ENCODE measurements at places on chromosomes 6 and 20. TPM values are rescaled to one million over a fixed set of nuclear protein-coding genes. Genes with fewer than 3 reads are reported as not detected.

DNA sequence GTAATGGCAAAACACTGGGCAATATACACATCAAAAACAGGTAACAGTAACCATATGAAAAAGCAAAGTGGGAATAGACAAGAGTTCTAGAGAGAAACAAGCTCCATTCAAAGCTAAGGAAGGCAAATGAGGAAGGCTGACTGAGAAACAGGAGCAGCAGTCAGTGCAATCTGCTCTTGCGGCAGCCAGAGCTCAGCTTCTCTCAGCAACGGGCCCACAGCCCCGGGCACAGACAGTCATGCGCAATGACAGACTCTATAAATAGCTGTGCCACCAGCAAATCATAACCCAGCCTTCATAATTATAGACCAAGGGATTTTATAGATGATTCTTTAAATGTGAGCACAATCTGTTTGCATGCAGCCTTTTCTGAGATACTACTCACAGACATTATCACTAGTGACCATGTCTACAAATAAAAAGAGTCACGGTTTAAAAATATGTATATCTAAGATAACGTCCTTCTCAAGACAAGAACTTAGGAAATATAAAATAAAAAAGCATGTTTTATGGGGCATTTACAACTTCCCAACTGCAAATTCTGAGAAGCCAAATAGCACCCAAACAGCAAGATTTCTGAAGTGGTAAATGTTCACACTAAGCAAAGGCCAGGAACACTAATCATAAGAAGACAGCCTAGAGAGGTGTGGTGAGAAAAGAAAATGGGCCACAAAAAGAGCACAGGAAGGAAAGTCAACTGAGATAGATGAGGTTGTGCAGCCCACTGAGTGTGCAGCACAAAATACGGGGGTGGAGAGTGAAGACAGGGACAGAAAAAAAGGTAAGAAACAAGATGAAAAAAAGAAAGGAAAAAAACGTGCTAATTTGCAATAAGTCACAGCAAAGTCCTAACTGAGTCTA lies 39.9 kb upstream of the BEND6 start:
- H3K36me3 ChIP-seq: no peaks in the 10 kb centered on the region
- H3K4me3 ChIP-seq: no peak overlapping the region
- no peak for DNase-seq
- H3K4me1 ChIP-seq: no peaks in the 10 kb centered on the region
- no peak overlapping the region for H3K27ac ChIP-seq
- no peaks in the 10 kb centered on the region for H3K27me3 ChIP-seq

DNA sequence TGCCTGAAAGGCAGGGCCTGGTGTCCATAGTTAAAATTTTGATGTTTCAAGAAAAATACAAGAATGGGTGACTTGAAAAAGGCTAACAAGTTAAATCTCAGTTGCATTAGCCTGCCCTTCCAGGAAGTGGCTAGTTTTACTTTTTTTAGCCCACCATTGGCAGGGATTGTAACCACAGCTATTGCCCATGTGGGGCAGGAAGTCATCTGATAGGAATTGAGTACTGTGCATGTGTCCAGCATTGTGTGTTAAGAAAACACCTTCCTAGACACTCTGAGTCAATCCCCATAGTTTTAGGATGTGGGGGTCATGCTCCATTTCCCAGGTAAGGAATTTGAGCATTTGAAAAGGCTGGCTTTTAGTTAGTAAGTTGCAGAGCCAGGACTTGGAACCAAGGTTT lies 26.9 kb downstream of the LYRM2 start:
- DNase-seq: no peak
- no peaks in the 10 kb centered on the region for H3K36me3 ChIP-seq
- H3K4me3 ChIP-seq: no peak overlapping the region
- no peaks in the 10 kb centered on the region for H3K4me1 ChIP-seq
- no peaks in the 10 kb centered on the region for H3K27me3 ChIP-seq
- H3K27ac ChIP-seq: no peak overlapping the region

DNA sequence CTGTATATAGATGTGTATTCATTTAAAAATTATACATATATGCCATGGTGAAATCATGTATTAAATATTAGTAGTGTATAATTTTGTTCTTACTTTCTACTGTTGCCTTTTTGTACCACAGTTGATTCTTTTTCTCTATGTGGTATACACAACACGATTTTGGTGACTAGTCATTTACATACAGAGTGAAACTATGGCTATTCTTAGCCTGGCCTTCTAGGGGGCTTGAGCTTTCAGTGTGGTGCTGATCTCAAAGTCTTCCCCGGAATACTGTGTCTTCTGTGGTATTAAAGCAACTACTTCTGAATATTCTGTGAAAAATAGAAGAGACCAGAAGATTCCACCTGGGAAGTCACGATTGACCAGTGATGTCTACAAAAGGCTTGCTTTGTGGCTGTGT lies 301.9 kb downstream of the UTRN start:
- H3K4me1 ChIP-seq: peaks cover 34% of the 10 kb centered on the region
- no peak overlapping the region for H3K4me3 ChIP-seq
- no peak overlapping the region for H3K27ac ChIP-seq
- H3K36me3 ChIP-seq: no peaks in the 10 kb centered on the region
- DNase-seq: no peak

DNA sequence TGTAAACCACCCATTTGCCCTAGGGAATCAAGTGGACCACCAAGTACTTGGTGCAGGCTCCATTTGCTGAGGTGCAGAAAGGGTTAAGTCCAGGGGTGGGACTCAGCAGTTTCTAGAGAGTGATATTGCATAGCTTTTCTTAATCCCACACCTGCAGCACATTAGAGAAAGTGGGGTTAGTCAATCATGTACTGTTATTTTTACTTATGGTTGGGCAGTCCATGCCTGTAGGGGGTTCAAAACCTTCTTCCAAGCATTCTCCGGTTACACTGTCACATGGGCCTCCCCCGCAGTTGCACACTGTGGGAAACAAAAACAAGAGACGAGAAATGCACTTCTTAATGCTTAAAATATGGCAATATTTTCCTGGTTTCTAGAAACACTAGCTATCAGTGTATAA lies 65.5 kb downstream of the LAMA4 start:
- no peaks in the 10 kb centered on the region for H3K4me1 ChIP-seq
- no peak overlapping the region for H3K27ac ChIP-seq
- no peaks in the 10 kb centered on the region for H3K36me3 ChIP-seq
- DNase-seq: no peak

GRCh38 chr6:134172706-134173365 lies 120.4 kb upstream of the SLC2A12 start:
- H3K4me1 ChIP-seq: peaks cover 22% of the 10 kb centered on the region
- no peaks in the 10 kb centered on the region for H3K27me3 ChIP-seq

- no peak overlapping the region for H3K4me3 ChIP-seq
- H3K36me3 ChIP-seq: no peaks in the 10 kb centered on the region
- no peaks in the 10 kb centered on the region for H3K4me1 ChIP-seq
- H3K27ac ChIP-seq: no peak overlapping the region
- no peak for DNase-seq
Observed at GRCh38 chr6:159908535-159908934, 17.7 kb downstream of the MAS1 start.

DNA sequence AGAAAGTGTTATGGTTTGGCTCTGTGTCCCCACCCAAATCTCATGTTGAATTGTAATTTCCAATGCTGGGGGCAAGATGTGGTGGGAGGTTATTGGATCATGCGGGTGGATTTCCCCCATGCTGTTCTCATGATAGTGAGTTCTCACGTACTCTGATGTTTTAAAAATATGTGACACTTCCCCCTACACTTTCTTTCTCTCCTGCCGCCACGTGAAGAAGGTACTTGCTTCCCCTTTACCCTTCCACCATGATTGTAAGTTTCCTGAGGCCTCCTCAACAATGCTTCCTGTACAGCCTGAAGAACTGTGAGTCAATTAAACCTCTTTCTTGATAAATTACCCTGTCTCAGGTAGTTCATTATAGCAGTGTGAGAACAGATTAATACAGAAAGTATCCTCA lies 150.8 kb downstream of the TMEM200A start:
- no peak overlapping the region for H3K27ac ChIP-seq
- no peaks in the 10 kb centered on the region for H3K27me3 ChIP-seq
- no peak overlapping the region for H3K4me3 ChIP-seq
- DNase-seq: no peak
- no peaks in the 10 kb centered on the region for H3K36me3 ChIP-seq
- H3K4me1 ChIP-seq: no peaks in the 10 kb centered on the region

GRCh38 chr20:14522595-14522994 lies 185.2 kb upstream of the FLRT3 start:
- no peaks in the 10 kb centered on the region for H3K4me1 ChIP-seq
- H3K36me3 ChIP-seq: no peaks in the 10 kb centered on the region
- no peak for DNase-seq
- H3K27me3 ChIP-seq: no peaks in the 10 kb centered on the region

GRCh38 chr20:45090481-45090880 lies 10.4 kb downstream of the KCNS1 start:
- peaks cover 2% of the 10 kb centered on the region for H3K4me1 ChIP-seq
- no peaks in the 10 kb centered on the region for H3K27me3 ChIP-seq
- no peak for DNase-seq

DNA sequence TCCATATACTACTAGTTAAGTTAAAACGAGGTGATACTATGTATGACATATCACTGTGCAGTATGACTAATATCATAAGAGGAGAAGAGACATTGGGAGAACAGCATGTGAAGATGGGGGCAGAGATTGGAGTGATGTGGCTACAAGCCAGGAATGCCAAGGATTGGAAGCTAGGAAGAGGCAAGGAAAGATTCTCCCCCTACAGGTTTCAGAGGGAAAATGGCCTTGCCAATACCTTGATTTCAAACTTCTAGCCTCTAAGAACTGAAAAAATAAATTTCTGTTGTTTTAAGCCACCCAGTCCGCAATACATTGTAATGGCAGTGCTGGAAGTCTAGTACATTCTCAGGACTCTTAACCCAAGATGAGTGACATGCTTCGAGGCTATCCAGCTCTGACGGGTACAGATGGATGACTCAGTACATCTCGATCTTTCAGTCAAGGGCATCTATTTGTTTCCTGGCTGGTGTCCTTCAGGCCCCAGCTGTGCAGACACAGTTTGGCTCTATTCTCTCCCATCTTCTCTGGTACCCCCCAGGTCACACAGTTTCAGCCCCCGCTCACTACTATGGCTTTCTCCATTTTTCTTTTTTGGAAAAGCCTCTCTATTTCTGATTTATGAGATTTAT lies 55.5 kb upstream of the THEMIS start:
- no peaks in the 10 kb centered on the region for H3K27me3 ChIP-seq
- H3K4me1 ChIP-seq: no peaks in the 10 kb centered on the region
- no peak overlapping the region for H3K27ac ChIP-seq
- no peak for DNase-seq

- no peaks in the 10 kb centered on the region for H3K4me1 ChIP-seq
- H3K4me3 ChIP-seq: no peak overlapping the region
- H3K27me3 ChIP-seq: no peaks in the 10 kb centered on the region
- no peak overlapping the region for H3K27ac ChIP-seq
- no peak for DNase-seq
Observed at GRCh38 chr6:64590965-64591675, 955.5 kb downstream of the PHF3 start.

GRCh38 chr6:33534702-33535101 lies 45.4 kb downstream of the BAK1 start:
- no peak overlapping the region for H3K27ac ChIP-seq
- no peak for DNase-seq
- H3K4me1 ChIP-seq: no peaks in the 10 kb centered on the region
- H3K27me3 ChIP-seq: no peaks in the 10 kb centered on the region
- H3K36me3 ChIP-seq: no peaks in the 10 kb centered on the region
- no peak overlapping the region for H3K4me3 ChIP-seq

DNA sequence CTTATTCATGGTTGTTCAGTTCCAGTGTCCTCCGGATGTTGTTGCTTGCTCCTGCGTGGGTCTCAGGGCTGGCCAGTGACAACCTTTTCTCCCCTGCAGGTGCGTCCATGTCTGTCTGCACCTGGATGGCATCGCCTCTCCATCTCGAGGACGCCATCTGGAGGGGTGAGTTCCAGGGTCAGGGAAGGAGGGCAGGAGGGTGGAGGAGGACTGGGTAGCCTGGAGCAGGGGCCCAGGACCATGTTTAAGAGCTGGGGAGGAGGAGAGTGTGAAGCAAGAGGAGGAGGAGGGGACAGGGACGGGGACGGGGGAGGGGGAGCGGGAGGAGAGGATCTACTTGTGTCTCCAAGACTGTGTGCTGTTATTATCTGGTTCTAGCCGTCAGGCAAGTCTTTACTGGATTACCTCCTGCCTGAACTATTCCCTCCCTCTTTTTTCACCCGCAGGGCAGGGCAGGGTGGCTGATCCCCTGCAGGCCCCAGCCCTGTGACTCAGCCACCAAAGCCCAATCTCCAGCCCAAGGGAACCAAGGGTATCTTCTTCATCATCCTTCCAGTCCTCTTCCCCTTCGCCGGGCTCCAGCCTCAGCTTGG lies 32.2 kb upstream of the TULP1 start:
- no peaks in the 10 kb centered on the region for H3K4me1 ChIP-seq
- H3K27ac ChIP-seq: no peak overlapping the region
- H3K4me3 ChIP-seq: no peak overlapping the region
- no peaks in the 10 kb centered on the region for H3K36me3 ChIP-seq
- H3K27me3 ChIP-seq: no peaks in the 10 kb centered on the region

GRCh38 chr6:122459240-122459639 lies 12.4 kb downstream of the SERINC1 start:
- no peak overlapping the region for H3K27ac ChIP-seq
- no peaks in the 10 kb centered on the region for H3K27me3 ChIP-seq
- H3K4me3 ChIP-seq: no peak overlapping the region
- peaks cover 18% of the 10 kb centered on the region for H3K36me3 ChIP-seq
- no peak for DNase-seq

- no peak within 1 kb of the TSS for H3K27ac ChIP-seq
- H3K36me3 ChIP-seq: no peaks in the 10 kb centered on the region
- no peak for DNase-seq
- peaks cover 8% of the 10 kb centered on the region for H3K4me1 ChIP-seq
Observed at GRCh38 chr6:31715022-31715958, at the start of gene LY6G6D. Gene LY6G6D, plus strand, starts transcription at chr6:31715348. Its CDS starts 8 bp downstream, at chr6:31715356.

GRCh38 chr6:160112628-160113299 lies 8.9 kb upstream of the SLC22A1 start:
- H3K4me3 ChIP-seq: no peak overlapping the region
- no peak for DNase-seq
- no peak overlapping the region for H3K27ac ChIP-seq

VGLL2 gene
- total RNA-seq: not detected

KLHDC3 gene
- 53.7 TPM for total RNA-seq

ZBTB9 gene
- 5.1 TPM for total RNA-seq

HEY2 gene
- total RNA-seq: 0.07 TPM

ULBP3 gene
- 1.7 TPM for total RNA-seq

SYNDIG1 gene
- total RNA-seq: not detected

Data from Karpas-422 (cell line).